ENCODE measurements at places on chromosomes 2 and 18. TPM values are rescaled to one million over a fixed set of nuclear protein-coding genes. Genes with fewer than 3 reads are reported as not detected.

BUB1 gene
- 17.6 TPM for polyA plus RNA-seq

TDRD15 gene
- polyA plus RNA-seq: not detected

INO80B gene
- 9.2 TPM for polyA plus RNA-seq

CYP27A1 gene
- polyA plus RNA-seq: 4.5 TPM

SCN9A gene
- 33.7 TPM for polyA plus RNA-seq

CCDC74B gene
- 8.4 TPM for polyA plus RNA-seq

DNA sequence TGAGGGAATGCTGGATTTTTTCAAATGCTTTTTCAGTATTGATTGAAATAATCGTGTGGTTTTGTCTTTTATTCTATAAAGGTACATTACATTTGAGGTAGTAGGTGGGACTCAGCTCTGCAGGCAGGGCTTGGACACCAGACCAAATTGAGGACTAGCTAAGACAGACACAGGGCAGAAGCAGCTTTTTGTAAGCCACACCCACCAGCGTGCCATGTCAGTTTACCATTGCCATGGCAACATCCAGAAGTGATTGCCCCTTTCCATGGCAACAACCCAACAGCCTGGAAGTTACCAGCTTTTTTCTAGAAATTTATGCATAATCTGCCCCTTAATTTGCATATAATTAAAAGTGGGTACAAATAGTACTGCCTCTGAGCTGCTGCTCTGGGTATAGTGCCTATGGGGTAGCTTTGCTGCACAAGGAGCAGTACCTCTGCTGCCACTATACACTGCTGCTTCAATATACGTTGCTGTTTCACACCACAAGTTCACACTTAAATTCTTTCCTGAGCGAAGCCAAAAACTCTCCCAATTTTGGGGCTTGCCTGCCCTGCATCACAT lies 23.6 kb upstream of the VWA3B start:
- DNase-seq: no peak

DNA sequence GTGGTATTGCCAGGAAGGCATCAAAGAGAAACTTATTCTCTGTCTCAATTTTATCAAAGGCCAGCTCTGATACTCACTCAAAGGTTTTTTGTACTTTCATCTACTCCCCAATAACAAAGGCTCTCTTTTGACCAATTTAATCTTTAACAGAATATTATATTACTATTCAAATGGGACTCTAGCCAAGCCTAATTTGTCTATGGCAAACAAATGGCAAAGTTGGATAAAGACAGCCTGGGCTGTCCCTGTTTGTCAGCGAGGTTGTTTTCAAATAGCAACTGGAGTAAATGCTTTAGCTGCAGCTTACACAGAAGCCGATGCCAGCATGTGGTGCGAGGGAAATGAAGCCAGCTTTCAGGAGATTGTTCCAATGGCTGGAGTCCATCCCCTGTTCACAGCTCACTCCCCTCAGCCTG lies 80.1 kb upstream of the CTNNA2 start:
- no peak for DNase-seq

DNA sequence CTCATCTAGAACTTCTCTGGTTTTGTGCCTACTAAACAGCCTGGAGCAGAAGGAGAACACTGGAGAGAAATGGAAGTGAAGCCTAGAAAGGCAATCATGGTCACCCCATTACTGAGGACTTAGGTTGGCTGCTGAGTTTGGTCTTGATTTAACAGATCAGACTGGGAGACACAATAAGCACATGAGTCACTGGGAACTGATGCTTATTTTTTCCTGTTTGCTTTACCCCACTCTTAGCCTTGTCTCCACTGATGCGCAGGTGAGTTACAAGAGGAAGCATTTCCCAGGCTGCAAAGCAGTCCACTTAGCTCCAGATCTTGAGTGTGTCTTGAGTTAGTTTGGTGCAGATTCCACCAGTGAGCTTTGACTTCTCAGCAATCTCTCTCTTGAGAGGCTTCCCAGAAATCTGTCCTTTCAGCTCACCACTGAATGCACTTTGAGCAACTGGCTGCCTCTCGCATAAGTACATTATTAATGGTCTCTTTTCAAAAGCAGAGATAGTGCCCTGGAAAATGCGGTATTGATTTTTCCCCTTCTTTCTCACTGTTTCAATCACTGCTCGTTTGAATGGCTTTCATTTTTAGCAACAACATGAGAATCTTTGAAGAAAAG lies 390.2 kb upstream of the SETBP1 start:
- DNase-seq: no peak

GREB1 gene
- 0.05 TPM for polyA plus RNA-seq

DNA sequence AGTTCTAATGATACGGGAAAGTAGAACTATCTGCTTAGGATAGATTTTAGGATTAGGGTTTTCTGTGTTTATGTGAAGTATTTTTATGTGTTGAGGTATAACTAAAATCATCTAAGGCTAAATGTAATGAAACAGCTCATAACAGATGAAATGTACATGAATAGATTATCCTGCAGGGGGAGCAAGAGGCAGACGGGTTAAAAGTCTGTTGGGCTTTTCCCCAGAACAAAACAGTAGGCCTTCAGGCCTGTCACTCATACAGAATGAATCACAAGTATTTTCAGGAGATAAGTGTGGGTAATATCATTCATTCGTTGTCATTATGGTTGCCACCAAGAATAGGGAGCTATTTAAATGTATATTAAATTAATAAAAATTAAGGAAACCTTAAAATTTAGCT lies 107.9 kb upstream of the IL1R2 start:
- DNase-seq: peak; percentile 59

DNA sequence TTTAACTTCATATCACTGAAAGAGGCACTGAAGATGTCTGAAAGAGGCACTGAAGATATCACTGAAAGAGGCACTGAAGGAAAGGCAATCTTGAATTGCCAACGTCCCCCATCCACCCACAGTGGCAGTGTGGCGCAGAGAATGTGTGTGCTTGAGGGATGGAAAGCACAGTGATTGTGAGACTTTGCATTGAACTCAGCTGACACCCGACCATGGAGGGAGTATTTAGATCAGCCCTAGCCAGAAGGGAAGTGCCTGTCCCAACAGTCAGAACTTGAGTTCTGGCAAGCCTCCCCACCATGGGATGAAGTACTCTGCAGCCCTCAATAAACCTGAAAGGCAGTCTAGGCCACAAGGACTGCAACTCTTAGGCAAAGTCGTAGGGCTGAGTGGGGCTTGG lies 33.8 kb downstream of the MAP4K3 start:
- peak; percentile 23 for DNase-seq

DNA sequence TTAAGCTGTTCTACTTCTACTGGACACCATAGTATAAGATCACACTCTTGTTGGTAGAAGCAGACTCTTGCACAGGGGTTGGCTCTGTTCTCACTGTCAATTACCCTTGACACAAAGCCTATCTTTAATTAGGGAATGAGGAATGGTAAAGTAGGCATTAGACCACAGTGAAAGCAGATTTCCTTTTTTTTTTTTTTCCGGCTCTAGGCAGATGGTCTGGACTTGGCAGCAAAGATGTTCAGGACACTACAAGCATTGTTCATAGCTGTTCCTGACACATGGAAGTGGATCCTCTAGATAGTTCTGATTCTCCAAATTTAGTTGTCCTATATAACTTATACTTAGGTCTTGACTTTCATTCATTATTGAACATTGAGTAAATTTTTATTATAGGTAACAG lies 672.2 kb upstream of the CELF4 start:
- DNase-seq: no peak
